Activated gamma-delta T cell treated with Interleukin-2 at 50 U/mL for 16 hours (primary cell): ENCODE measurements at places on chromosomes 12 and 14.

DNA sequence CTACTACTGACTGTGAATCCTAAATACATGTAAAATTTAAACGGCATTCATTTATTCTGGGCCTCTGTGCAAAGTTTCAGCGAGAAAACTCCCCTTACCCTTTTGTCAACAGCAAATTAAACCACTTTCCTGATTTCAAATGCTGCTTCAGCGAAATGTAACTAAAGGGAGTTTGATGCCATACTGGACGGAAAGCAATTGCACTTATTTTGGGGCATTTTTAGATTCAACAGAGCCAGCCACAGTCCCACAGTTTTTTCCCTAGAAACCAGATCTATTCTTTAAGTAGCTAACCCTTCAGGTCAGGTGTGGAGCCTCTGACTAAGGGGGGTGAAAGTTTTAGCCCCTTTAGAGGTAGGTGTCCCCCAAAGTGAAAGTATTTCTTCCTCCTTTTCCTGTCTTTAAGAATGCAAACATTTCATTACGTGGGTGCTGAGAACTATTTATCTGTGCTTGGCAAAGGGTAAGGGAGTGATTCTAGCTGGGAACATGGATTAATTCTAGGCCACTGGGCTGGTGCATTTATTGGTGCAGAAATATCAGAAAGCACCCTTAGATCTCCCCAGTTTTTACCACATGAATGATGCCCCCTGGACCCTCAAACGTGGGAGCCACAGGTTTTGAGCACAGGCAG, 72.7 kb downstream of the SPTB start:
- DNase-seq, result no peak

- DNase-seq, result no peak
These were observed 73.2 kb downstream of the ANO4 start for GRCh38 chr12:100867639-100868393.

DNA sequence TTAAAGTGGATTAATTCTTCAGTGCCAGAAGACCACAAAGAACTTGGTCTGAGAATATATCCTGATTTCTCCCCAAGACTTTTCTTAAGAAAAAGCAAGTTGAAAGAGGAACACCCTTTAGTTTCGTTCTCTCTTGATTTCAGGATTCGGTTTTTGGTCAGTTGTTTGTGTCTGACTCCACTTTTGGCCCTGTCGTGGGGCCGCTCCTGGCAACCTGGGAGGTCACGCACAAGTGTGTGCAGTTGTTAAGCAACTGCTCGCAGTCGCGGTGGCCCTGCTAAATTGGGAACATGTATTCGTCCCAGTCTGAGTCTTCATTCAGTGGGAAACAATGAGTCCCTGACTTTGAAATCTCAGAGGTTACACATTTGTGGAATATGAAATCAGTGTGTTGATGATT, 68.7 kb downstream of the RGS6 start:
- no peak for DNase-seq

DNA sequence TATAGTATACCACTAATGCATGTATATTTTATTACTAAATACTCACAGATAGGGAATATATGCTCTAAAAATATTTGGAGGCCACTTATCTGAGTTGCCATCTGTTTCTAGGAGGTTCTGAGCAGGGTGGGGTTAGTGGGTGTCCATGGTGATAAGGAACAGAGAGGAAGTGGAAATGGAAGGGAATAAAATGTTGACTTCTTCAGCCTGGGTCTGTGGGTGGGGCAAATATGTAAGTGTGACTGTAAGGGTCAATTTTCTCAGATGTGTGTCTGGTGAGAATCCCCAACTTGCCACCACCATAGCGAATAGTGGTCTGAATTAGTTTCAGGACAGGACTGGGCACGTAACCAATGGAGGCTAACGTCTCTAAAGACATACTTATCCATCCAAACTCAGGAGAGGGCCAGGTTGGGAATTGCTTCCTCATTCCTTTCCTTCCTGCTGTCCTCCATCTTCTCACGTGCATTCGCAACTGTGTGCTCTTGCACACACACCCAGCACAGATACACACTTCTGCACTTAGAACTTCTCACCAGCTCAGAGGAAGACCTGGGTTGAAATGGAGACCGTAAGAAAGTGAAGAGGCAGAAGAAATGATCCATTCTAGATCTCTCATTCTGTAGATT, 54.2 kb upstream of the GZMB start:
- DNase-seq, result no peak
